ENCODE measurements at places on chromosomes 4 and X.

DNA sequence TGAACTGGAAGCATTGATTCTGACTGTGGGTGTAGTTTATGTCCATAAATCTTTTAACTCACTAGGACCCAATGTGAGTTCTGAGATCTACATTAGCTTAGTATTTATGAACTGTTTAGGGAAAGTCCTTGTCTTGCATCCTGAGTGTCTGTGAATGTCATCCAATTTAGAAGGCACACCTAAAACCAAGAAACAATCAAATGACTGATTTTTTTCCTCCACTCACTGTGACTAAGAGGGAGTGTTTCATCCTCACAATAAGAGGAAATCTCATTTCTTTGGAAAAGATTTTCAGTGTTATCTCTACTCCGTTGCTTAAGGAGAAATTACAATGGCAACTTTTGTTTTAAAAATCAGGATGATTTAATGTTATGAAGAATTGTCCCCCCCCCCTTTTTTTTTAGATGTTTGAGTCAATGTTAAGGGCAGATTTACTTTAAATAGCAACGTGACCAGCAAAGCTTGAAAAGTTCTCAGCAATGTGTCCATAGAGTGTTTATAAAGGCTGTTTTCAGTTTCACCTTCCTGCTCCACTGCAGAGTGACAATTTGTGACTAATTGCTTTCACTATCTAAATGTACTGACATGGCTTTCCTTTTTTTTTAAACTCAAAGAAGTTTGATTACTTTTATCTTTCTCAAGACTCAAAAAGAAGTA, 173.0 kb downstream of the SPCS3 start:
- H3K36me3 ChIP-seq, result no peaks in the 10 kb centered on the region
- no peak for DNase-seq
- H3K4me3 ChIP-seq, result no peak overlapping the region
- no peak overlapping the region for H3K27ac ChIP-seq

- H3K4me3 ChIP-seq, result no peak overlapping the region
- peaks cover 91% of the 10 kb centered on the region for H3K27me3 ChIP-seq
- H3K27ac ChIP-seq, result no peak overlapping the region
- no peaks in the 10 kb centered on the region for H3K36me3 ChIP-seq
- DNase-seq, result no peak
- H3K4me1 ChIP-seq, result peaks cover 8% of the 10 kb centered on the region
Observed at GRCh38 chr4:826508-827208, 729 bp upstream of the CPLX1 start.

GRCh38 chr4:95217197-95217596, 331.6 kb downstream of the UNC5C start:
- no peak for DNase-seq
- H3K4me1 ChIP-seq, result no peaks in the 10 kb centered on the region
- H3K4me3 ChIP-seq, result no peak overlapping the region
- H3K27me3 ChIP-seq, result no peaks in the 10 kb centered on the region
- H3K27ac ChIP-seq, result no peak overlapping the region

GRCh38 chr4:124757126-124757525, 44.6 kb upstream of the ANKRD50 start:
- no peaks in the 10 kb centered on the region for H3K36me3 ChIP-seq
- DNase-seq, result no peak
- no peak overlapping the region for H3K4me3 ChIP-seq
- H3K4me1 ChIP-seq, result no peaks in the 10 kb centered on the region

DNA sequence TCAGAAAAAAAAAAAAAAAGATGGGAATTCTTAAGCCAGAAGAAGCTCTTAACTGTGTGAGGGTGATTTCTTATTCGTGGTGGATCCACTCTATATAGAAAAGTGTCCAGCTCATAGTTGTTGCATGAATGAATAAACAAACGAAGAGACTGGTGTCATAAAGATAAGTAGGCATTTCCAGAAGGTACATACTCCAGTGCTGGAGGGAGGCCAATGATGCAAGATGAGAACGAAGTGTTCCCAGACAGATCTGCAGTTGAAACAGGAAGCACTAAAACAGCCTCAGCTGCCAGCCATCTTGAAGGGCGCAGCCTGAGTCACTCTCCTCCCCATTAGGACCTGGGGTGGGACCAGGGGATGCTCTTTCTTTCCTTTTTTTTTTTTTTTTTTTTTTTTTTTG, 47.4 kb upstream of the HOPX start:
- no peaks in the 10 kb centered on the region for H3K4me1 ChIP-seq
- H3K27ac ChIP-seq, result no peak overlapping the region
- no peak overlapping the region for H3K4me3 ChIP-seq
- no peaks in the 10 kb centered on the region for H3K36me3 ChIP-seq

GRCh38 chr4:124234771-124235170, 477.8 kb downstream of the ANKRD50 start:
- no peaks in the 10 kb centered on the region for H3K27me3 ChIP-seq
- no peak overlapping the region for H3K27ac ChIP-seq
- H3K4me3 ChIP-seq, result no peak overlapping the region
- no peaks in the 10 kb centered on the region for H3K36me3 ChIP-seq

DNA sequence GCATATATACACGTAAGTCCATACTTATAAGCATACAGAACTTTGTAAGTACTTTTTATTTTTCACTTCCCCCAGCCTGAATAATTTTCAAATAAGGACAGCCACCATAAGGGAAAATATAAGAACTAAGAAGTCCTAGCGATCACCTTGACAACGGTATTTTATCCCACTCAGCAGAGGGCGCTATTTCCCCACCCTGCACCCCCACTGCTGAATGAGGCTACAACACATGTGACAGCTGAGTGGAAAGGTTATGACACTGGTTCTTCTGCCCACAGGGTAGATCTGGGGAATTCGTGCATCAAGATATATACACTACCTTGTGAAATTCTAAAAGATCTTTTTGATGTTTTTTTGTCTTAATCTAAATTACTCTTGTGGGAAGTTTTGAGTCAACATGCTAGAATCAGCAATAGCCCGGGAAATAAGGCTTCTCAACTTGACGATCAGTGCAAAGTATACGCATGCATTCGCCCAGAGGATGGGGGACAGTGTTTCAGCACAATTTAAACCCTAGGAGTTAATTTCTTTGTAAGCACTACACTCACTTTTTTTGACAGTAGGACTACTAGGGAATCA, 151.5 kb downstream of the CORIN start:
- no peaks in the 10 kb centered on the region for H3K4me1 ChIP-seq
- no peaks in the 10 kb centered on the region for H3K36me3 ChIP-seq
- no peak overlapping the region for H3K4me3 ChIP-seq
- H3K27ac ChIP-seq, result no peak overlapping the region
- peak; percentile 38 for DNase-seq
- H3K27me3 ChIP-seq, result no peaks in the 10 kb centered on the region
